DMS79 (cell line): ENCODE measurements at places on chromosomes 6 and 20.

DNA sequence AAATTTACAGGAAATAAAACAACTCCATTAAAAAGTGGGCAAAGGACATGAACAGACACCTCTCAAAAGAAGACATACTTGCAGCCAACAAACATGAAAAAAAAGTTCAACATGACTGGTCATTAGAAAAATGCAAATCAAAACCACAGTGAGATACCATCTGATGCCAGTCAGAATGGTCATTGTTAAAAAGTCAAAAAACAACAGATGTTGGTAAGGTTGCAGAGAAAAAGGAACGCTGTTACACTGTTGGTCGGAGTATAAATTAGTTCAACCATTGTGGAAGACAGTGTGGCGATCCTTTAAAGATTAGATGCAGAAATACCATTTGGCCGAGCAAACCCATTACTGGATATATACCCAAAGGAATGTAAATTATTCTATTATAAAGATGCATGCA is 858.0 kb upstream of the FLRT3 start:
- no peak for DNase-seq

GRCh38 chr6:94894300-94894699 is 683.0 kb upstream of the MANEA start:
- no peak for DNase-seq

- DNase-seq, result no peak
Observed at GRCh38 chr6:26025047-26025893, 62.0 kb upstream of the HFE start.

DNA sequence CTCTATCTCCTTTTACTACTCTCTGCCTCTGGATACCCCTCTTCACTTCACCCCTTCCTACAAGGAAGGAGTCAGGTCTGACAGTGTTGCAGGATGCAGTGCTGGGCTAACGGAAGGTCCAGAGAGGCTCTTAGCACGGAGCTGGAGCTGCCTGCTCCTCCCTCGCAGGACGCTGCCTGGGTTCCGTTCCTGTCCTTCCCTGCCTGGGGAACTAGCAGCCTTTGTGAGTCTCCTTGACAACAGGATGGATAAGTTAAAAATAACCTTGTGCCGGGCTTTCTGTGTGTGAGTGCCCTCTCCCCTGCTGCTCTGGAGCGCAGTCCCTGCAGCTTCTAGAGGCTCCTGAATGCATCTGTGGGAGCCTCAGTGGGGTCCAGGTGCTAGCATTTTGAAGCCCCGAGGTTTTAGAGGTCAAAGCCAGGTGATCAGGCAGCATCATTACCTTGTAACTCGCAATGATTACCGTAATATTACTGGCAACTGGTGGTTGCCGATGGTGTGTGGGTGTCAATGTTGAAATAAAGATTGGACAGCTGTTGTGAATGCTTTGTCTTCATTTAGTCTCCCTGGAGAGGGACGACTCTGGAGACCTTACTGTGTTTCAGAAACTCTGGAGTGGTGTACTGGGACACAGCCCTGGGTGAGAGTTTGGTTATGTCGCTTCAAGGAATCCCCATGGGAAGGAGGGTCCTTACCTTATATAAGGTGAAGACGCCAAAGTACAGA is 44.4 kb downstream of the CDS2 start:
- DNase-seq, result no peak

- DNase-seq, result peak; percentile 48
Observed at GRCh38 chr6:28880894-28881780, 42.6 kb downstream of the TRIM27 start.

DNA sequence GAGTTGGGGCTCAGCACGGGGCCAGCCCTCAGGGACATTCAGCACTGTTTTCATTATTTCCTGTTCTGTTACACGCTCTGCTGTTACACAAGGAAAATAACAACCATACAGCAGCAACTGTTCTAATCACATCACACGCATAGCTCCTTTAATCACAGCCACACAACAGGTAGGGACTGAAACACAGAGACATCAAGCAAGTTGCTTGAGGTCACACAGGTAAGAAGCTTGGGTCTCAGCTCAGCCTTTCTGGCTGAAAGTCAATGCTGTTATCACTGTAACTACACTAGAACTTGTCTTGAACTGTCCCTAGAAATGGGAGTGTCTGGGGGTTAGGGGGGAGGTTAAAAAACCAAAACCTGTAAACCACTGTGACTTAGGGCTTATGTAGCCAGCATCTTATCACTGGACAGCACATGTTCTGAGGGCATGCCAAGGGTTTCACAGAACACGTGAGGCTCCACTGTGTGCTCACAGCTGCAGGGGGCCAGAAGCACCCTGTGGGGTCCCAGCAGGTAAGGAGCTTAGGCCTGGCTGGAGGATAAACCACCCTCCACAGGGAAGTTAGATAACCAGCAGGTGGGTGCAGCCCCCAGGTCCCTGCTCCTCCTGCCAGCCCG is 146.0 kb downstream of the EYA2 start:
- DNase-seq, result no peak

GRCh38 chr20:10578607-10579006 is 95.2 kb downstream of the JAG1 start:
- no peak for DNase-seq

DNA sequence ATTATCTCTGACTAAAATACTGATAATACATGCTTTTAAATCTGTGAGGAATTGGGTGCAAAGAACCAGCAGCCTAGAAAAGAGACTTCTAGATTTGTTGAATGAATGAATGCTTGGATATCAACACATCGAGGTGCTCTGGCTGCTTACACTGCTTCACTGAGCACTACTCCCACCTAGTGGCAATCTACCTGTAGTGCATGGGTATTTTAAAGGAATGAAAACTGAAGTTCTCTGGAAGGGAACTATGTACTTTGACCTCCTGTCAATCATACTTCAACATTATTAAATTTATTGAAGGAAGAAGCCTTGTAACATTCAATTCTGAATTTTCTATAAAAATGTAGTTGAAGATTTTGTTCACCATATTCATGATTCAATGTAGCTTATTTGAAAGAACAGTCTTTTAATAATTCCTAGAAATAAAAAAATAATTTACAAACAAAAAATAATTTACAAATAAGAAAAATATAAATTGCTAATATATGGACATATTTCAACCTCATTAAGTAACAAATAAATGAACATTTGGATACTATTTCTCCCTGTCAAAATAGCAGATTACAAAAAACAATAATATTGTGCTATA is 111.2 kb upstream of the MMS22L start:
- no peak for DNase-seq

GRCh38 chr6:11179419-11180202 is 52.9 kb downstream of the NEDD9 start:
- no peak for DNase-seq

- no peak for DNase-seq
Observed at GRCh38 chr20:62258499-62259293, 20.4 kb downstream of the OSBPL2 start.

- no peak for DNase-seq
Observed at GRCh38 chr6:149128489-149129145, 188.9 kb upstream of the TAB2 start.

DNA sequence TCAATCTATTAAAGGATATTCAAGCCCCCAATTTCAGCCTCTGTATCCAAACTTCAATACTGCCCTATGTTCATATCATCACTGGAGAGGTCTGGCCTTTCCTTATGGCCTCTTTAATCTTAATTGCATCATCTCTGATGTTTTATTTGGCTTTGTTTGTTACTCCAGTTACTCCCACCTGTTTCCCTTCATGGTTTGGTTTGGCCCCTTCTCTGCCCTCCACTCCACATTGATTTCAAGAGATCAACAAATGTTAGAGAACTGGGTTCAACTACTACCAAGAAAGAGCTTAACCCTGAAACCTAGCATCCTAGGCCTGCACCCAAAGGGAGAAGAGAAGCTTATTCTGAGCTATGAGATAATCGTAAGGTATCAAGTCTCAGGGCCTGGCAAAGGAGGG is 221.6 kb downstream of the LAMA2 start:
- DNase-seq, result no peak

GRCh38 chr6:75102301-75102700 is 103.6 kb downstream of the COL12A1 start:
- no peak for DNase-seq

GRCh38 chr6:43334466-43335095 is 26.0 kb upstream of the CRIP3 start:
- peak; percentile 19 for DNase-seq

GRCh38 chr6:169587975-169588374 is 113.9 kb downstream of the WDR27 start:
- no peak for DNase-seq

DNA sequence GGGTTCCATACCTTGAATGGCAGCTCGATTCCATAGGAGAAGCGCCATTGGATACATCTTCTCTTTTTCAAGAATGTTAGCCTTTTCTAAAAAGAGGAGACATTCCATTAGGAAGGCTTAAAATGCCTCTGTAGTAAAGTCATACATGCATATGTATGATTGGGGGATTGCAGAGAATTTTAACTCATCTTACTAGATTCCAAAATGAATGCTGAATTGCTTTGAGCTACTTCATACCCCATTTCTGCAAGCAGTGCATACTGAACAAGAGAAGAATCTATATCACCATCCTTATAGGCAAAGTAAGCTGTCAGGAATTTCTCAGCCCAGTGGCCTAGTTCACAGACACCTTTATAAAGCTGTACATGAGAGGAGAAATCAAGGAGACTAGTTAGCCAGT is 80.3 kb downstream of the NDUFAF5 start:
- DNase-seq, result no peak

- no peak for DNase-seq
Observed at GRCh38 chr6:109406196-109406595, 23.9 kb upstream of the CD164 start.

DNA sequence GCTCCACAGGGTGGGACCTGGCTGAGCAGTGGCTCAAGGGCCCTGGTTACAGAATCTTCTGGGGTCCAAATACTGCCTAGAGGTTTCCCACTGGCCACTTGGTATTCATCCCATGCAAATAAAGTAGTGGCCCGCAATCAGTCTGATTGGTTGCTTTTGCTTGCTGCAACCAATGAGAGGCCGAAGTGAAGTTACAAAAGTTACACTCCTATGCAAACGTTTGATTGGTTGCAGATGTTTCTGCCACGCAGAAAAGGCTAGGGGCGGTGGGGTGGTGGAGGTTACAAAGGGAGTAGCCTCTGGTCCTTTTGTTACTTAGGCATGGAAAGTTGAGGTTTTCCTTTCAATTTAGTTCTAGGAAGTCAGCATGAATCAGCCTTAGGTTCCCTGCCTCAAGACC is 3.6 kb upstream of the NHLRC1 start:
- DNase-seq, result no peak

- no peak for DNase-seq
Observed at GRCh38 chr6:77173472-77174074, 289.7 kb downstream of the HTR1B start.

- no peak for DNase-seq
Observed at GRCh38 chr6:106287215-106287614, 38.3 kb downstream of the ATG5 start.

DNA sequence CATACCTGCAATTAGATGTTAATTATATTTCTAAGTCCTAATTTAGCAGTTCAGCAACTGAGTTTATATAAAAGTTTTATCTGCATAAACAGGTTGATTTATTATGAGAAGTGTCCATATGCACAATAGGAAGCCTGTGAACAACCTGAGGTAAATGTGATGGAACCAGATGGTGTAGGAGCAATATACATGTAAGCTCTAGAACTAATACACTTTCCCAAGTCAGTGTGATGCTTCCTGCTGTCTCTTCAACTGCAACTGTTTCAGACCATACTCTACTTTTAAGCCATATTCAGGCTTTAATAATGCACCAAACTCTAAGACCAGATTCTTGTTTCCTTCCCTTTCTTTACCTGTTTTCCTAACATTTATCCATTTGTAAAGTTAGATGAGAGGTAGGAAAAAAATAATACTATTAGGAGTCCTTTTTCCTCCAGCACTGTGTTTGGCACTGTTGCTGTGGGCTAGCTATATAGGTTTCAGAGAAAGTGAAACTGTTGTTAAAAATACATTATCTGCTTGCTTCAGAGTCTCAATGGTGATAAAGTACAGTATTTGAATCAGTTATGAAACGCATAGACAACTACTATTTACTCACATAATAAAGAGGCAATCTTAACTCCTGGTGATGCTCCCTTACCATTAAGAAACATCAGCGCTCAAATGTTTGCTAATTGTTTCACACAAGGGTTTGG is 1009.3 kb downstream of the GRIK2 start:
- no peak for DNase-seq

DNA sequence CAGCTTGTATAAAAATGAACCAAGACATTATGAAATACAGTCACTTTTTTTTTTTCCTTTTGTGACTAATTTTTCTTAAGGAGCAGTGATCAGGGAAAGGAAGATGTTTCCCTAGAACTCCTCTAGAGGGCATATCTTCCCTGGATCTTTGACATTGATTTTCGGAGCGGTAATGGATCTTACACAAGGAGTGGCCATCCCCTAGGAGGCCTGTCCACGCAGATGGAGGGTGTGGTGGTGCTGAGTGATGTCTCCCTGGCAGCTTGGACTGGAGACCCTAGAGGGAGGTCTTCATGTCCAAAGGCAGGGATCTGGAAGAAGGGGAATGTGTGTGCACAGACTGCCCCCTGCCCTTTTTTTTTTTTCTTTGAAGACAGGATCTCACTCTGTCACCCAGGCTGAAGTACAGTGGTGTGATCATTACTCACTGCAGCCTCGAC is 7.0 kb upstream of the KIFC1 start:
- DNase-seq, result no peak

DNA sequence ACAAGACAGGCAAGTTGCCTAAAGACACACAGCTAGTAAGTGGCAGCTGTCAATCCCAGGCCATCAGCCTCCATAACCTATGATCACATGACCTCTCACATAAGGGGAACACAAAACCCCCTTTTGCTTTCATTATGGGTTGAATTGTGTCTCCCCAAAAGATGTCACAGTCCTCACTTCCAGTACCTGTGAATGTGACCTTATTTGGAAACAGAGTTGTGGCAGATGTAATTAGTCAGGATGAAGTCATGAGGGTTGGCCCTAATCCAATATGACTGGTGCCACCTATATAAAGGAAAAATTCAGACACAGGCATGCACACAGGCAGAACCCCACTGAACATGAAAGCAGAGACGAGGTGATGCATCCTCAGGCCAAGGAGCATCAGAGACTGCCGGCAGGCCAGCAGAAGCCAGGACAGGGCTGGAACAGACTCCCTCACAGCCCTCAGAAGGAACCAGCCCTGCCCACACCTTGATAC is 33.6 kb downstream of the GFOD1 start:
- DNase-seq, result no peak

- no peak for DNase-seq
Observed at GRCh38 chr6:137827411-137827940, 39.6 kb upstream of the TNFAIP3 start.

- DNase-seq, result no peak
Observed at GRCh38 chr6:16420715-16421461, 182.5 kb downstream of the GMPR start.

GRCh38 chr6:81977486-81977885 is 225.0 kb upstream of the TENT5A start:
- DNase-seq, result no peak

DNA sequence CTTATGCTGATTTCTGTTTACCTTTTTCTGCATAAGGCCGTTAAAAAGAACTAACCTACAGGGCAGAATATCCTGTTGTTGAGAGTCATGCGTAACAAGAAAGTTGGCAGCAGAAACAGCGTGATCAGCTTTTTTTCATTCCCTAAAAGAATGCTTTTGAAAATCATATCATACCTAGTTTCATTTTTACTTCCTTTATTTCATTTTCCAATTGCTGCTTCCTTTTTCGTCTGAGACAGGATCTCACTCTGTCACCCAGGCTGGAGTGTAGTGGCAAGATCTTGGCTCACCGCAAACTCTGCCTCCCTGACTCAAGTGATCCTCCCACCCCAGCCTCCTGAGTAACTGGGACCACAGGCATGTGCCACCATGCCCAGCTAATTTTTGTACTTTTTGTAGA is 4.1 kb downstream of the CALHM6 start:
- no peak for DNase-seq
